ENCODE measurements at places on chromosomes 13 and 19. TPM values are rescaled to one million over a fixed set of nuclear protein-coding genes. Genes with fewer than 3 reads are reported as not detected.

- peak overlapping the region; percentile 97 for H3K4me3 ChIP-seq
- peak overlapping the region; percentile 74 for H3K27ac ChIP-seq
- no peak for DNase-seq
- peaks cover 44% of the 10 kb centered on the region for H3K4me1 ChIP-seq
- H3K36me3 ChIP-seq: no peaks in the 10 kb centered on the region
- no peaks in the 10 kb centered on the region for H3K27me3 ChIP-seq
Observed at GRCh38 chr19:3094601-3095440, 659 bp downstream of the GNA11 start.

DNA sequence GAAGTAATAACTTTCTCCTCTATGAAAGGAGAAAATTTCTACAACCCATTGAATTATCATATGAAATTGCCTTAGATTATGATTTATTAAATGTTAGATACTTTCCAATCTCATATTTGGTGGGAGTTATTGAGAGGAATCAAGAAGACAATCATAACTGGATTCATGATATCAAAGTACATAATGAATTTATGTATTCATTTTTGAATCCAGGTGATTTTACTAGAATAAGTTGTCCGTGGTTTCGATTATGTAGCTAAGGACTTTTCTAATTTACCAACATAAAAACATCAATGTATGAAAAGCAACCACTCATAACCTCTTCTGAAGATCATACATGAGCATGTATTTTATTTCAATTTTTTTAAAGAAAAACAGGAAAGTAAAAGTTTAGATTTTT, 1225.0 kb upstream of the MIR17HG start:
- H3K4me1 ChIP-seq: no peaks in the 10 kb centered on the region
- H3K27me3 ChIP-seq: no peaks in the 10 kb centered on the region
- no peaks in the 10 kb centered on the region for H3K36me3 ChIP-seq
- no peak overlapping the region for H3K27ac ChIP-seq
- no peak overlapping the region for H3K4me3 ChIP-seq
- DNase-seq: no peak

GRCh38 chr19:2503521-2504109, 27.7 kb downstream of the GADD45B start:
- no peak overlapping the region for H3K4me3 ChIP-seq
- H3K36me3 ChIP-seq: no peaks in the 10 kb centered on the region
- H3K4me1 ChIP-seq: no peaks in the 10 kb centered on the region
- no peak for DNase-seq
- no peak overlapping the region for H3K27ac ChIP-seq

VMAC gene
- 1.7 TPM for total RNA-seq

DNA sequence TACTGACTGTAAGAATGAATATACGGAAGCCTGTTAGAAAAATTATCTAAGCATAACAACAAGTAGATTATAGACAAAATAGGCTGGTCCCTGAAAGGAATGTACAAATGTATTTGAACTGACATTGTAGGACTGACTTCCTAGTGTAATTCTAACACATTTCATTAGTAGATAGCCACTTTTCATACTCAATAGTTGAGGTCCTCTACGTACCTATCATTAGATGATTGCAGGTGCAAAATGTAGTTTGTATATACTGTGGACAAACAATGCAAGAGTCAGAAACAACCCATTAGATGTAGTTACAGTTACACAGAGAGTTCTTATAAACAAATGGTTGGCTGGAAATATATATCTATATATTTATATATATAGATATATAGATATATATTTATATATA, 402.3 kb upstream of the SLITRK6 start:
- H3K36me3 ChIP-seq: no peaks in the 10 kb centered on the region
- no peaks in the 10 kb centered on the region for H3K4me1 ChIP-seq
- DNase-seq: no peak
- H3K27ac ChIP-seq: no peak overlapping the region
- H3K4me3 ChIP-seq: no peak overlapping the region
- H3K27me3 ChIP-seq: no peaks in the 10 kb centered on the region

ZNF112 gene
- total RNA-seq: 3.8 TPM

FPR2 gene
- total RNA-seq: 0.88 TPM

GRCh38 chr13:112444416-112445399, 68.6 kb downstream of the SPACA7 start:
- H3K4me1 ChIP-seq: no peaks in the 10 kb centered on the region
- H3K36me3 ChIP-seq: no peaks in the 10 kb centered on the region
- DNase-seq: no peak
- no peak overlapping the region for H3K27ac ChIP-seq
- peaks cover 26% of the 10 kb centered on the region for H3K27me3 ChIP-seq
- no peak overlapping the region for H3K4me3 ChIP-seq

- no peaks in the 10 kb centered on the region for H3K27me3 ChIP-seq
- no peak overlapping the region for H3K27ac ChIP-seq
- no peaks in the 10 kb centered on the region for H3K36me3 ChIP-seq
- H3K4me3 ChIP-seq: no peak overlapping the region
- no peaks in the 10 kb centered on the region for H3K4me1 ChIP-seq
Observed at GRCh38 chr13:61810065-61810464, 394.4 kb upstream of the PCDH20 start.

- no peak overlapping the region for H3K27ac ChIP-seq
- no peaks in the 10 kb centered on the region for H3K27me3 ChIP-seq
- H3K4me3 ChIP-seq: no peak overlapping the region
- H3K4me1 ChIP-seq: peaks cover 98% of the 10 kb centered on the region
- H3K36me3 ChIP-seq: no peaks in the 10 kb centered on the region
Observed at GRCh38 chr19:6236310-6237291, 43.2 kb downstream of the MLLT1 start.

SYCN gene
- not detected for total RNA-seq

GRCh38 chr19:55766466-55766865, 2.5 kb upstream of the RFPL4AL1 start:
- no peaks in the 10 kb centered on the region for H3K4me1 ChIP-seq
- no peak overlapping the region for H3K4me3 ChIP-seq
- no peaks in the 10 kb centered on the region for H3K27me3 ChIP-seq

DNA sequence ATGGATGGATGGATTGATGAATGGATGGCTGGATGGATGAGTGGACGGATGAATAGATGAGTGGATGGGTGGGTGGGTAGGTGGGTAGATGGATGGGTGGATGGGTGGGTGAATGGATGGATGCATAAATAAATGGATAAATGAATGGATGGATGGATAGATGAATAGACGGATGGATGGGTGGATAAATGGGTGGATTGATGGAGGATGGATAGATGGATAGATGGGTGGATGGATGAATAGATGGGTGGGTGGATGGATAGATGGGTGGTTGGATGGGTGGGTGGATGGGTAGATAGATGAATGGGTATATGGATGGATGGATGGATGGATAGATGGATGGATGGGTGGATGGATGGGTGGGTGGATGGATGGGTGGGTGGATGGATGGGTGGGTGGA, 84.9 kb upstream of the ZNF536 start:
- DNase-seq: no peak
- H3K4me3 ChIP-seq: no peak overlapping the region
- H3K27me3 ChIP-seq: no peaks in the 10 kb centered on the region
- no peaks in the 10 kb centered on the region for H3K4me1 ChIP-seq
- H3K27ac ChIP-seq: no peak overlapping the region
- H3K36me3 ChIP-seq: no peaks in the 10 kb centered on the region

DNA sequence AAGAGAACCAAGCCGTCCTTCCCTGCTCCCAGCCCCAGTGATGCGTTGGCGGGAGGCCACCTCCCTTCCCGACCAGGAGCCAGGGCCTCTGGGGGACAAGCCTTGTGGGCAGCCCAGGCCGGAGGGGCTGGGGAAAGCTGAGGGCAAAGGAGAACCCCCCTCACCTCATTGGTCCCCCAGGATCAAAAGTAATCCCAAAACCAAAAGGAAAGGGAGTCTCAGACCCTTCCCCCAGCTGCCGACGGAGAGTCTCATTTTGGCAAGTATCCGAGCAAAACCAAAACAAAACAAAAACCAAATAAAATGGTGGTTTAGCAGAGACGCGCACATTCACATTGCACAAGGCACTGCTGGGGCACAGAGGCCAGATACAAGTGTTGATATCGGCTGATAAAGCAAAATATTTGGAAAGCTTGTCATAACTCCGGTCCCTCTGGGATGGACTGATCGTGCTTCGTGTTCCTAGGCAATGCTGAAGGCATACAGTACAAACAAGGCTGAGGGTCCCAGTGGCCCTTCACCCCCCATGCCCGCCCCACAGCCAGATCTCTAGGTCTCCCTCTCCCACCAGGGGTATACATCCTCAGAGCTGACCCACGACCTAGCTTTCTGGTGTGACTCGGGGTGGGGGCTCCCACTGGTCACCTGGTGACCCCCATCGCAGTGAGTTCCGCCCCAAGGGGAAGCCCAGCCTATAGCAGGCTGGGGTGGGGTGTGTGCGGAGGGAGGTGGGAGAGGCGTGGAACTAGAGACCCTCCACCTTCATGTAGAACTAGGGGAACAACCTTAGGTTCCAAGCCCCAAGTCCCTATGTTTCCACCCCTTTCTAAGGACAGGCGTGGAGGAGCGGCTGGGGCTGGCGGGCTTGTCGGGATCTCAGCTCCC, 2.1 kb downstream of the CEBPA start:
- peaks cover 14% of the 10 kb centered on the region for H3K27me3 ChIP-seq
- peaks cover 34% of the 10 kb centered on the region for H3K4me1 ChIP-seq
- H3K4me3 ChIP-seq: peak overlapping the region; percentile 72
- DNase-seq: no peak

MYO1F gene
- total RNA-seq: 2.1 TPM

DNA sequence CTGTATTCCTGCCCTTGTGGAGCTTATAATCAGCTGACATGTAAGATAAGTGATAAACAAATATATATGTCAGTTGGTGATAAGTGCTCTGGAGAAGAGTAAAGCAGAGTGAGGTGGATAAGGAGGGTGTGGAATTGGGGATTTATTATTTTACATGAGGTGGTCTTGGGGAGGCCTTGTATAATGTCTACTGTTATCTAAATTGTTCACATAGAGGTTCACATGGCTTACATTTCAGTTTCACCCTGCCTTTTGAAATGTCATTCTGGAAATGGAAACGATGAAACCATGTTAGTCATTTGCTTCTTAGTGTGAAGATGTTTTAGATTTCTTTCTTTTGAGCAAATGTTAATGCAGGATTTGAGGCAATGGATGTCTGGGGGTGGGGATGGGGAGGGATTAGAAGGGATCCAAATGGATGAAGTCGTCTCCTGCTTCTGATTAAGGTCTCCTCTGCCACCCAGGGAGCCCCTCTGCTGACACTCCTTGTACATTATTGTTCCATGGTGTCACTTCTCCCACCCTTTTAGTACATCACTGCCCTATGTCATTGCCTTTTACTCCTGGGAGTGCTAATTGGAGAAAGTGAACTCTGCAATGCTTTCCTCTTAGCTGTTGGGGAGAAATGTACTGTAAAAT, 14.0 kb downstream of the B3GLCT start:
- H3K4me3 ChIP-seq: no peak overlapping the region
- peaks cover 44% of the 10 kb centered on the region for H3K4me1 ChIP-seq
- no peak for DNase-seq
- no peaks in the 10 kb centered on the region for H3K27me3 ChIP-seq

GRCh38 chr13:34003656-34004055, 185.7 kb downstream of the RFC3 start:
- no peaks in the 10 kb centered on the region for H3K36me3 ChIP-seq
- DNase-seq: no peak
- no peaks in the 10 kb centered on the region for H3K27me3 ChIP-seq
- no peak overlapping the region for H3K27ac ChIP-seq

IGFL3 gene
- not detected for total RNA-seq

GRCh38 chr13:58313219-58313618, 681.7 kb downstream of the PCDH17 start:
- no peaks in the 10 kb centered on the region for H3K4me1 ChIP-seq
- no peak overlapping the region for H3K4me3 ChIP-seq
- no peak for DNase-seq
- no peaks in the 10 kb centered on the region for H3K36me3 ChIP-seq
- no peak overlapping the region for H3K27ac ChIP-seq
